ENCODE measurements at places on chromosomes 6 and 20. TPM values are rescaled to one million over a fixed set of nuclear protein-coding genes. Genes with fewer than 3 reads are reported as not detected.

Gene JPH2
- total RNA-seq = not detected

Gene HAO1
- total RNA-seq = not detected

Gene MYMX
- not detected for total RNA-seq

Gene ALDH8A1
- 2.2 TPM for total RNA-seq

Gene ARID1B
- total RNA-seq = 118 TPM

Gene EYS
- total RNA-seq = not detected

Gene EFCAB8
- total RNA-seq = 1.5 TPM

Gene SLA2
- total RNA-seq = 28.7 TPM

Gene RBM39
- 665 TPM for total RNA-seq

Gene PRICKLE4
- total RNA-seq = not detected

Gene ACTL10
- 6.0 TPM for total RNA-seq
